T-helper 2 cell treated with Interferon-gamma antibody and Interleukin-4, amounts not matched to agents 100 ng/mL and 5 ng/mL, for 36 hours (primary cell): ENCODE measurements at places on chromosomes 7 and 10. TPM values are rescaled to one million over a fixed set of nuclear protein-coding genes. Genes with fewer than 3 reads are reported as not detected.

Gene CLDN12
- 2.5 and 2.6 TPM in 2 replicates for total RNA-seq

Gene FAM221A
- total RNA-seq = 2.5 and 3.6 TPM in 2 replicates

Gene SFR1
- 13.6 and 14.7 TPM in 2 replicates for total RNA-seq

Gene CYP3A5
- total RNA-seq = not detected in 2 replicates

Gene CALML5
- total RNA-seq = not detected in 2 replicates

Gene RPEL1
- not detected in 2 replicates for total RNA-seq

Gene SFTPA2
- not detected in 2 replicates for total RNA-seq

Gene DPP6
- total RNA-seq = not detected in 2 replicates

Gene NRBF2
- 22.0 and 22.7 TPM in 2 replicates for total RNA-seq

Gene MSMB
- total RNA-seq = not detected in 2 replicates

Gene HTR5A
- not detected in 2 replicates for total RNA-seq

Gene SPDYE3
- total RNA-seq = not detected in 2 replicates

Gene TWIST1
- total RNA-seq = 0.18 and 0.27 TPM in 2 replicates

Gene CYP2C9
- total RNA-seq = not detected in 2 replicates

Gene SPDYE18
- 0.32 and 1.0 TPM in 2 replicates for total RNA-seq

Gene OR2A5
- not detected in 2 replicates for total RNA-seq

Gene H2BK1
- 0.48 and 1.1 TPM in 2 replicates for total RNA-seq

Gene CYP2C18
- 0.07 and 0.16 TPM in 2 replicates for total RNA-seq

Gene ZC3HAV1L
- 19.7 TPM in 2 replicates for total RNA-seq

Gene CPEB3
- total RNA-seq = 1.7 and 1.8 TPM in 2 replicates

Gene WNT2
- not detected in 2 replicates for total RNA-seq

Gene DNAJC2
- total RNA-seq = 34.5 and 35.4 TPM in 2 replicates

Gene DKK1
- total RNA-seq = not detected in 2 replicates

Gene GNGT1
- not detected in 2 replicates for total RNA-seq

Gene ZNF92
- 18.4 and 19.8 TPM in 2 replicates for total RNA-seq

Gene PRF1
- 72.2 and 78.3 TPM in 2 replicates for total RNA-seq

Gene WEE2
- 0.05 and 0.14 TPM in 2 replicates for total RNA-seq

Gene SLC29A4
- total RNA-seq = 0.27 and 0.59 TPM in 2 replicates

Gene IGFBP3
- 1.3 and 1.5 TPM in 2 replicates for total RNA-seq

Gene DNAH11
- total RNA-seq = 1.2 and 1.9 TPM in 2 replicates

Gene CALY
- total RNA-seq = not detected in 2 replicates

Gene TMEM213
- total RNA-seq = not detected in 2 replicates

Gene FKBP6
- not detected in 2 replicates for total RNA-seq

Gene SLC13A1
- 0.05 TPM in 1 of 2 replicates, not detected in the other for total RNA-seq

Gene WIPF3
- not detected in 2 replicates for total RNA-seq

Gene OR13A1
- not detected in 2 replicates for total RNA-seq

Gene SH2D4B
- total RNA-seq = 0.07 and 0.14 TPM in 2 replicates

Gene FBXL13
- not detected in 2 replicates for total RNA-seq

Gene IGF2BP3
- total RNA-seq = 13.3 and 15.0 TPM in 2 replicates

Gene TRIM50
- total RNA-seq = not detected in 2 replicates

Gene MYL7
- total RNA-seq = not detected in 2 replicates

Gene SPDYE2B
- not detected in 2 replicates for total RNA-seq

Gene CTAGE8
- 0.98 and 1.7 TPM in 2 replicates for total RNA-seq

Gene GRID1
- total RNA-seq = not detected in 2 replicates

Gene PIP
- not detected in 2 replicates for total RNA-seq

Gene NUTM2B
- 1.5 and 1.7 TPM in 2 replicates for total RNA-seq

Gene MSS51
- total RNA-seq = 3.3 and 3.9 TPM in 2 replicates

Gene ANK3
- 14.7 and 15.9 TPM in 2 replicates for total RNA-seq

Gene PRPS1L1
- not detected in 2 replicates for total RNA-seq

Gene FGL2
- total RNA-seq = 3.8 and 5.2 TPM in 2 replicates

Gene AUTS2
- 2.9 and 3.3 TPM in 2 replicates for total RNA-seq

Gene CTTNBP2
- not detected in 2 replicates for total RNA-seq

Gene TYW1B
- 3.4 and 3.5 TPM in 2 replicates for total RNA-seq

Gene BICC1
- total RNA-seq = 0.05 and 0.07 TPM in 2 replicates

Gene PDZD7
- 0.64 and 0.77 TPM in 2 replicates for total RNA-seq

Gene KLLN
- 0.66 and 0.86 TPM in 2 replicates for total RNA-seq

Gene FFAR4
- not detected in 2 replicates for total RNA-seq

Gene CFAP46
- 0.09 TPM in 1 of 2 replicates, not detected in the other for total RNA-seq

Gene HMX3
- not detected in 2 replicates for total RNA-seq

Gene GTPBP10
- total RNA-seq = 25.3 and 27.3 TPM in 2 replicates
